ENCODE measurements at places on chromosomes 6 and 20.

- DNase-seq = no peak
These were observed 77.6 kb downstream of the HUS1B start for GRCh38 chr6:579339-579738.

DNA sequence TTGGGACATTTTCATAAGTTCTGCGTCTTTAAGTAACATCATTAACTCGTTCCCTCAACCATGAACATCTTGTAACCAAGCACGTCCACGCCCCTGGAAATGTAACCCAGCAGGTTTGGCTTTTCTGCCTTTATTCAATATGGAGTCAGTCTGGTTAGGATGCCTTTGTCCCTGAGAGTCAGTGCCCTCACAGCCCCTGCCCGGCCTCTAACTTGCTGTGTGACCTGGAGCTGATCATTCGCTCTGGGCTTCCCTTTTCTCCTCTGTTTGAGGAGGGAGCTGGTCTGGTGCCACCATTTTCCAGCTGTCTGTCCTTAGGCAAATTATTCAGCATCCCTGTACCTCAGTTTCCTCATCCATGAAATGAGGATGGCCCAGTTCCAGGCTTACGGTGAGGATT is 26.5 kb upstream of the ANGPT4 start:
- DNase-seq = no peak

- no peak for DNase-seq
These were observed 41.6 kb downstream of the CYP39A1 start for GRCh38 chr6:46610862-46611553.

- no peak for DNase-seq
These were observed 127.9 kb downstream of the PXDC1 start for GRCh38 chr6:3623451-3624249.

DNA sequence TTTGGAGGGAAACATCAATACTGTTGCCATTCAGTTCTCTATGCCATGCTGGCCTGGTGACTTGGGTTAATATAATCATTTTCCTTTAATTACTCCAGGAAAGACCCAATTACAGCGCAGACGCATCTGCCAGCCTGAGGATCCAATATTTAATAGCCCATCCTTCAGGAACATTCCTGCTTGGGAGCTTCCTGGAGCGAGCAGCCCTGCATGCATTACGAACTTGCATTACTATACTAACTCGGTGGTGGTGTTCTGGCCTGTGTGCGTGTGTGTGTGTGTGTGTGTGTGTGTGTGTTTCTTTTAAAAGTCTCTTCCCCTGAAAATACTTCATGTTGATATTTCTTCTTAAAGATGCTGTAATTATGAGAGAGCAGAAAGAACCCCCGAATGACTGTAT is 26.5 kb downstream of the PMEPA1 start:
- DNase-seq = no peak

DNA sequence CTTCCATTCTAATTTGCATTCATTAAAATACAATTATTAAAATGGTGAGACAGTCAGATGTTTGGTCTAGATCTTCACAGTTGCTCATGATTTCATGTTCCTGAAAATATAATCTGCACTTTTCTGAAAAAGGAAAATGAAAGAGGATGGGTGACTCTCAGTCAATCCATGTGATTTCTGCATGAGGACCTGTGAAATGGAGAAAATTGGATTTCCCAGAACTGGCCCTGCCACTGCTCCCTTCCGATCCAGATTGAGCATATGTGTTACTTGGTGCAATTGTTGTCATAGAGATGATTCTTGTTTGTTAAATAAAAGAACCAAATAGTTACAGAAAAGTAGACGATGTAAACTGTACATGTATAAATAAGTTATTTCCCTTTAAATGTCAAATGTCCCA is 37.4 kb downstream of the HAO1 start:
- no peak for DNase-seq

Measured in mesenchymal stem cell (in vitro differentiated cells and primary cell).